RCC 7860 (cell line): ENCODE measurements at places on chromosomes 4 and X.

DNA sequence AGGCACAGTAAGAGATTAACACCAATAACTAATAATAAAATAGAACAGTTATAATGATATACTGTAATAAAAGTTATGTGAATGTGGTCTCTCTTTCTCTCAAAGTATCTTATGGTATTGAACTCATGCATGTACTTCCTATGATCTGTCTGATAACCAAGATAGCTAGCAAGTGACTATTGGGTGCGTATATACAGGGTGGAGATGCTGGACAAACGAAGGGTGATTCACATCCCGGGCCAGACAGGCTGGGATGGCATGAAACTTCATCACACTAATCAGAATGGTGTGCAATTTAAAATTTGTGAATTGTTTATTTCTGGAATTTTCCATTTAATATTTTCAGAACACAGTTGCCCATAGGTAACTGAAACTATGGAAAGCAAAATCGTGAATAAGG lies 96.8 kb downstream of the PHEX start:
- no peak for DNase-seq

GRCh38 chrX:132631579-132632232 lies 142.9 kb upstream of the MBNL3 start:
- DNase-seq: no peak

DNA sequence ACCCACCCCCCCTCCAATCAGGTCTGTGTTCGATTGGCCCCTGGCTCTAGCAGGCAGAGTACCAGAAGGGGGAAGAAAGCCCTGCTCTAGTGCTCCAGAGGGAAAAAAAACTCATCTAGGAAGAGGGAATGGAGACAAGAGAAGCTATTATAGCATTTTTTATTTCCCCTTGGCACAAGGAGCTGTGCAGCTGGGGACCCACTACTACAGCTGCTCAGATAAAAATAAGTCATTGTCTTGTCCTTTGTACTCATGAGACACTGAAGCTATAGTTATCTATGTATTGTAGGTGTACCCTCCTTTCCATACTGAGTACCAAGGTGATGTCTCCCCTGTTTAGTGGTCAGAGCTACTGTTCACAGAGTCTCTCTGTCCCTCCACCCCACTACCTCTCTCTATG lies 14.3 kb downstream of the CCDC160 start:
- no peak for DNase-seq

- no peak for DNase-seq
Measured at GRCh38 chr4:56213543-56213942, 173.7 kb downstream of the AASDH start.

- no peak for DNase-seq
Measured at GRCh38 chr4:85708468-85708867, 233.5 kb downstream of the ARHGAP24 start.

DNA sequence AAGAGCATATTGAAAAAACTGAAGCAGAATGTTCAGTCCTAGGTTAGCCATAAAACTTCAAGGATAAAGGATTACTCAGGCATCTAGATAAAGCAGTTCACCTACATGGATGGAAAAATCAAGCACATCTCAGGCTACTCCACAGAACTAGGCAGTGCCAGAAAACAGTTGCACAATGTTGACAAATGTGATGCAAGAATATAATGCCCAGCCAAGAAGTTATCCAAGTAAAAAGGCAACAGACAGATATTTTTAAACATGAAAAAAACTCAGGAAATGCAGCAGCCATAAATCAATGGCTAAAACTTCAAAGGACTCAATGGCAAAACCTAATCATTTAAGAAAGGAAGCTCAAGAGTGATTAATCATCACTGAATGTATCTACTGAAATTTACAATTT lies 456.0 kb upstream of the FAM241A start:
- no peak for DNase-seq

GRCh38 chr4:96379524-96379923 lies 539.6 kb downstream of the PDHA2 start:
- DNase-seq: no peak
